Naive thymus-derived CD4-positive, alpha-beta T cell (primary cell): ENCODE measurements at places on chromosomes 5 and 9.

- DNase-seq: no peak
Measured at GRCh38 chr5:95048628-95049027, 236.3 kb downstream of the MCTP1 start.

- DNase-seq: no peak
Measured at GRCh38 chr5:9350301-9350797, 195.5 kb downstream of the SEMA5A start.

DNA sequence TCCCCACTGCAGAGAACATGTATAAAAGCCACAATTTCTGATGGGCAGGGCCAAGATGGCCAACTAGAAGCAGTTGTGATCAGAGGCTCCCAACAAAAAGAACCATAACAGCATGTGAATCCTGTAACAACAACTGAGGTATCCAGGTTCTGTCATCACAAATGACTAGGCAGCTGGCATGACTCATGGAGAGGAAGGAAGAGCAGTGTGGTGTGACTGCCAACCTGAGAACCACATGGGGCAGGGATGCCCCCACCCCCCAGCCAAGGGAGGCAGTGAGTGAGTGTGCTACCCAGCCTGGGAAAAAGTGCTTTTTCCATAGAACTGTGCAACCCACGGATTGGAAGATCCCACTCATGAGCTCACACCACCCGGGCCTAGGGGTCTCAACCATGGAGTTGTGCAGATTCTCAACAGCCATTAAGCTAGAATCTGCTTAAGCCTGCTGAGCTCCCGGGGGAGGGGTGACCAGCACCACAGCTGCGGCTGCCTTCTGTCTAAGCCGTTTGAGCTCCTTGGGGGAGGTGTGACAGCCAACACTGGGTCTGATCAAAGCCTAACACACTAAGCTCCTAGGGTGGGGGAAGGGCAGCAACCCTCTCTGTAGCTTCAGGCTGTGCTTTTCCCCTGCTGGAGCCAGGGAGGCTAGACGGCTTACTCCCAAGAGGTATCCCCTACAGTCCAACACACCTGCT, 80.1 kb upstream of the DMAC1 start:
- no peak for DNase-seq

DNA sequence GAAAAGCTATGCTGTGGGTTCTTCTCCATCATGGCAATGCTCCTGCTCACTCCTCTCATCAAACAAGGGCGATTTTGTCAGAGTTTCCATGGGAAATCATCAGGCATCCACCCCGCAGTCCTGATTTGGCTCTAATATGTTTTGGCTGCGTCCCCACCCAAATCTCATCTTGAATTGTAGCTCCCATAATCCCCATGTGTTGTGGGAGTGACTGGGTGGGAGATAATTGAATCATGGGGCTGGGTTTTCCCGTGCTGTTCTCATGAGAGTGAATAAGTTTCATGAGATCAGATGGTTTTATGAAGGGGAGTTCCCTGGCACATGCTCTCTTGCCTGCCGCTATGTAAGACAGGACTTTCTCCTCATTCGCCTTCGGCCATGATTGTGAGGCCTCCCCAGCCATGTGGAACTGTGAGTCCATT, 163.8 kb downstream of the GADD45G start:
- DNase-seq: no peak

GRCh38 chr5:106380736-106381135, 1290.0 kb downstream of the EFNA5 start:
- no peak for DNase-seq

GRCh38 chr5:74468421-74468820, 172.1 kb downstream of the ENC1 start:
- no peak for DNase-seq
